ENCODE measurements at places on chromosomes 4 and X.

DNA sequence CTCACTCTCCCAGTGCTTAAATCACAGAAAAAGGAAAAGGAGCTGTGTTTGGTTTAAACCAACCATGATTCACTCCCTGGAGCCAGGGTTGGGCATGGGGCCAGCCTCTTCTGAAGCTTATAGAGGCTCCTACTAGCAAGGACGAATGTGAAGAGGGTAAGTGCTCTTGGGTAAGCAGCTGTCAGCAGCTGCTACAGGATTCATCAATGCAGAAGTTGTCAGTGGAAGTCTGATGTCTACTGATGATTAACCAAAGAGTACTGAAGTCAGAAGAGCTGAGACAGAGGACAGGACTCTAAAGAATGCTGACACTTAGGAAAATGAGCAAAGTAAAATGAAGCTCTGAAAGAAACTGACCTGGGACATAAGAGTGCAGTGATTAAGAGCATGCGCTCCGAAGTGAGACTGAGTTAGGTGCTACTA, 32.7 kb upstream of the JADE1 start:
- peak; percentile 35 for DNase-seq

- no peak for DNase-seq
Measured at GRCh38 chr4:14400307-14400706, 602.0 kb upstream of the CPEB2 start.

GRCh38 chrX:136488706-136489105, 959 bp downstream of the BRS3 start:
- no peak for DNase-seq

DNA sequence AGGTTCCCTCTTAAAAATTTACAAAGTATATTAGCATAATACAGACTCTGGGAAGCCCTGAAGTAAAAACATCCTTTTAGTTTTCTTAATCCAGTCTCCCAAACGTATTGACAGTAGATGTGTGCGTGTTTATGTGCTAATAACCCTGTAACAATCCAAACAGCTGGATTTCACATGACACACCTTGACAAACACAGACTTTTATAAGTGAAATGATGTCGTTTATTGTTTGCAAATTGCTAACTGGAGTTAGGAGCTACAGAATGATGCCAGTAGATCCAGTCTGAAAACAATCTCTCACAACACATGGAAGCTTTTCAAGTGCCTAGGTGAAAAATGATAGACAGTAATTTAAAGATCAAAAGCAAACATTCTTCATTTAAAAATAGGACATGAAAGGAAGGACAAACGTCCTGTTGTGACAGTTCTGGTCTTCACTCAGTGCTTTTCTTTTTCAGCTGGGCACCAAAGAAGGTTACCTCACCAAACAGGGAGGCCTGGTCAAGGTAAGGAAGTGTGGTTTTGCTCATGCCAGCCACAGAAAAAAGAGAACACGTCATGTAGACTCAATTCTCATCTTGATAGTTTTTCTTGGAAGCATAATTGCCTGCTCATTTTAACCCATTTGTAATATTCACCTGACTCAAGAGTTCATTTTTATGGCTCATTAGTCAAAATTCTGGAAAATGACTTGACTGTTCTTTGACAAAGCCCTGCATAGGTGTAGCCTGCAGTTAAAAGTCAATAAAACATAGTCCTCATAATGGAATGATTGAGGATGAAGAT, 32.9 kb downstream of the LAMTOR3 start:
- no peak for DNase-seq

GRCh38 chr4:108965016-108965415, 202.2 kb upstream of the ETNPPL start:
- DNase-seq, result no peak

DNA sequence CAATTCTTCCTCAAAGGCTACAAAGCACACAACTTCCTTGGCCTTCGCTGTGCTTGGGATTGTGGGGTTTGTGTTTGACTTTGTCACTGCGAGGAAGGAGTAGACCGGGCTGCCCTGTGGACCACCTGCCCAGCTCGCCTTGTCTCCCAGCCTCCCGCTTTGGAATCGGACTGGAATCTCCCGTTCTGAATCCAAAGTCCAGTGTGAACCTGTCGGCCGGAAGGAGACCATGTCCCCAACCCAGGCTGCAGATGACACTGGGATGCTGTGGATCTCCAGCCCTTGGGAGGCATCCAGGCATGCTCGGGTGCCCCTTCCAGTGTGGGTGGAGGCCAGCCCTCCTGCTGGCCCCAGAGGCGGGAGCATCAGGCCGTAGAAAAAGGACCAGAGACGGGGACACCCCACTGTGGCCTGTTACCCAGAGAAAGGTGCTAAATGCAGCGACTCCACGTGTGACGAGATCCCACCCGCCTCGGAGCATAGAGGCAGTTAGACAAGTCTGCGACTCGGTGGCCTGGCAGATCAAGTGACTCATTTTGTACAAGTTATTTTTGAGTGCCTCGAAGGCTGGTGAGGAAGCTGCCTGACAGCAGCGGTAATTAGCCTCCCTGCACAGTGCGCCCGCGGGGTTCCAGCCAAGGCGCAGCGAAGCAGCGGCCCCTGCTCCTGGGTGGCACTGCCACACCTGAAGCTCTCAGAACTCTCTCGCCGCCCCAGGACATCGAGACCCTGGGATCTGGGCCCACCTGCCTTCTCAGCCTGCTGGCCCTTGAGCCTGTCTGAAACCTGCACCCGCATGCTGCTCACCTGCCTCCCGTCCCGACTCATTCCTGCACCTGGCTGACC, 57.5 kb downstream of the ADRA2C start:
- DNase-seq, result no peak

GRCh38 chr4:140152013-140152703, 1.8 kb downstream of the MAML3 start:
- DNase-seq, result no peak

GRCh38 chr4:18366136-18366535, 344.6 kb upstream of the LCORL start:
- no peak for DNase-seq

GRCh38 chr4:26238426-26238777, 82.4 kb upstream of the RBPJ start:
- no peak for DNase-seq

DNA sequence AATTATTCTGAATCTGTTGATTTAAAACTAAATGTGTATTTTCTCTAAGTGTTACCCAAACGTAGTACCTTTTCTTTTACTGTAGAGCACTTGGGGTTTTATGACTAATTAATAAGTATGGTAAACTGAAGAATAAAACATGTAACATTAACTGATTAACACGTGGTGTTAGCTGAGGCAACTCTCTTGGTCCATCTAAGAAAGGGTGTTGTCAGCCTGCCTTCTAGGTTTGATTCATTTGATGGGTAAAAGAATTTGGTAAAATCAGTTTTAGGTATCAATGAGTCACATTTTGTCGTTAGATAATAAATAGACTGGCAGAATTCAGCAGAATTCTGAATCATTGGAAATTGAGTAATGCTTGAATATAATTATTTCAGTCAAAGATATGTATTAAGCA, 99.7 kb downstream of the AFF1 start:
- no peak for DNase-seq

DNA sequence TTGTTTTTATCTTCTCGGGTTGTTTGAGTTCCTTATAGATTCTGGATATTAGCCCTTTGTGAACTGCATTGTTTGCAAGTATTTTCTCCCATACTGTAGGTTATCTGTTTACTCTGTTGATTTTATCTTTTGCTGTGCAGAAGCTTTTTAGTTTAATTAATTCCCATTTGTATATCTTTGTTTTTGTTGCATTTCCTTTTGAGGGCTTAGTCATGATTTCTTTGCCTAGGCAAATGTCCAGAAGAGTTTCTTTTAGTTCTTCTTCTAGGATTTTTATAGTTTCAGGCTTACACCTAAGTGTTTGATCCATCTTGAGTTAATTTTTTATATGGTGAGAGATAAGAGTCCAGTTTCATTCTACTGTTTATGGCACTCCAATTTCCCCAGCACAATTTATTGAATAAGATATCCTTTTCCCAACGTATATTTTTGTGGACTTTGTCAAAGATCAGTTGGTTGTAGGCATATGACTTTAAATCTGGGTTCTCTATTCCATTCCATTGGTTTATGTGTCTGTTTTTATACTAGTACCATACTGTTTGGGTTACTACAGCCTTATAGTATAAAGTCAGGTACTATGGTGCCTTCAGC, 54.3 kb downstream of the EGF start:
- DNase-seq, result no peak

DNA sequence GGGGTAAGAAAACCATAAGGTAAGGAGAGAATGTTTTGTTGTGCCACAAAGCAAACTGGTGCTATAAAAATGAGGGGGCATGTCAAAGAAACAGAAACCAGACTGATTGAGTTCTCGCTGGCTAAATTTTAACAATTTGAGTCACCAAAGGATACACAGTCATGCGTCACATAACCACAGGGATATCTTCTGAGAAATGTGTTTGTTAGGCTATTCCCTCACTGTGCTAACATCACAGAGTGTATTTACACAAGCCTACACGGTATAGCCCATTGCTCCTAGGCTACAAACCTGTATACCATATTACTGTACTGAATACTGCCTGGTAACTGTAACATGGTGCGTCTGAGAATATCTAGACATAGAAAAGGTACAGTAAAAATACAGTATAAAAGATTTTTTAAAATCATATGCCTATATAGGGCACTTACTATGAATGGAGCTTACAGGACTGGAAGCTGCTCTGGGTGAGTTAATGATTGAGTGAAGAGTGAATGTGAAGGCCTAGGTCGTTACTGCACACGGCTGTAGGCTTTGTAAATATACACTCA, 50.1 kb downstream of the FBXW7 start:
- DNase-seq, result peak; percentile 11

GRCh38 chr4:76059750-76060149, 14.8 kb upstream of the ART3 start:
- DNase-seq, result no peak

GRCh38 chr4:130154901-130155300, 1058.9 kb downstream of the C4orf33 start:
- DNase-seq, result no peak

DNA sequence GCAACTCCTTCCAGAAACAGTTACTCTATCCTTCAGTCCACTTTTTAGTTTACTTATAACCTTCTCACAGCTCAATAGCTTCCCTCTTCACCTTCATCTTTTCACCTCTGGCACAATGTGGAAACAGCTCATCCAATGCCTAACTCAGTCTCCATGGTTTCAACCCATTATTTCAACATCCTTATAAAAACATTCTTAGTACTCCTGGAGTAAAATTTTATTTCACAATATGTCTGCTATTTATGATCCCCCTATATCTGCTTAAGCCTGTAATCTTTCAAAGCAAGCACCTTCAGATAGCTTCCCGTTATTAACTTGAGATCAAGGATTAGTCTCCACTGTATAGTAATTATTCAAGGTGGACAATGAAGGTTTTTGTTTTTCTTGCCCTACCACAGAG, 156.3 kb downstream of the GASK1B start:
- no peak for DNase-seq

GRCh38 chr4:3371033-3372001, 70.5 kb upstream of the HGFAC start:
- DNase-seq, result no peak

Measured in HFF-Myc (cell line).